ENCODE measurements at places on chromosomes 7 and 10.

- H3K27ac ChIP-seq: peak overlapping the region; percentile 67
- H3K27me3 ChIP-seq: peaks cover 14% of the 10 kb centered on the region
- H3K4me1 ChIP-seq: peaks cover 24% of the 10 kb centered on the region
- DNase-seq: peak; percentile 52
Measured at GRCh38 chr10:62805231-62806099, 945 bp downstream of the ADO start.

DNA sequence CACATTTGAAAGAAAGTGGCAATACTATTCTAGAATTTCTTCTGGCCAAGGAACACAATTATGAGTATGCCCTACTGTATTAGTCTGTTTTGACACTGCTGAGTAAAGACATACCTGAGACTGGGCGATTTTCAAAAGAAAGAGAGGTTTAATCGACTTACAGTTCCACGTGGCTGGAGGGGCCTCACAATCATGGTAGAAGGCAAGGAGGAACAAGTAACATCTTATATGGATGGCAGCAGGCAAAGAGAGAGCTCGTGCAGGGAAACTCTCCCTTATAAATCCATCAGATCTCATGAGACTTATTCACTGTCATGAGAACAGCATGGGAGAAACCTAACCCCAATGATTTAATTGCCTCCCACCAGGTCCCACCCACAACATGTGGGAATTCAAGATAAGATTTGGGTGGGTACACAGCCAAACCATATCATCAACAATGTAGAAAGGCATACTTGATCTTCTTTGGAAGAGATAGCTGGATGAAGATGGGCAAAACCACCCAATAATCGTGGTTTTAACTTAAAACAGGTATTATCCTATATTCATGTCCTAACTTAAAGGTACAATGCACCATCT, 113.9 kb downstream of the ETV1 start:
- H3K4me1 ChIP-seq: no peaks in the 10 kb centered on the region
- no peak overlapping the region for H3K27ac ChIP-seq
- no peak overlapping the region for H3K4me3 ChIP-seq
- no peak for DNase-seq
- no peaks in the 10 kb centered on the region for H3K36me3 ChIP-seq
- H3K27me3 ChIP-seq: peaks cover 2% of the 10 kb centered on the region

GRCh38 chr7:100567751-100568175, 5.9 kb downstream of the SAP25 start:
- H3K27ac ChIP-seq: no peak overlapping the region
- H3K4me1 ChIP-seq: peaks cover 15% of the 10 kb centered on the region
- no peak for DNase-seq
- H3K27me3 ChIP-seq: peaks cover 23% of the 10 kb centered on the region
- H3K4me3 ChIP-seq: no peak overlapping the region
- peaks cover 20% of the 10 kb centered on the region for H3K36me3 ChIP-seq

DNA sequence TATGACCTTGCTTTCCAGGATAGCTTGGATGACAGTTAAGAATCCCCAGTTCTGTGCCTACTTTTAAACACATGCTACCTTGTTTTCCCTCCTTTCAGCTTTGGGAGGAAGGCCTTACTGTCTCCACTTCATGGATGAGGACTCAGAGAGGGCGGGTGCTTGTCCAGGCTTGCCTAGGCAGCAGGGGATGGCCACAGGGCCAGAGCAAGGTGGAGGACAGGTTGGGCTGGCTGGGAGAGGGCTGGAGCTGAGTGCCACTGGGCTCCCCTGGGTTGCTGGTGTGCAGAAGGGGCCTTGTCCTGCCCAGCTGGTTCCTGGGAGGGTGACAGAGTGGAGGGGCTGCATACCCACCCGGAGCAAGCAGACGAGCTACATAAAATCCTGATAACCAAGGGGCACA, 117.8 kb downstream of the GRK5 start:
- peaks cover 49% of the 10 kb centered on the region for H3K4me1 ChIP-seq
- peaks cover 26% of the 10 kb centered on the region for H3K27me3 ChIP-seq
- H3K36me3 ChIP-seq: peaks cover 49% of the 10 kb centered on the region
- H3K4me3 ChIP-seq: no peak overlapping the region
- no peak overlapping the region for H3K27ac ChIP-seq

- no peak for DNase-seq
- no peak overlapping the region for H3K4me3 ChIP-seq
- H3K27ac ChIP-seq: no peak overlapping the region
- no peaks in the 10 kb centered on the region for H3K36me3 ChIP-seq
Measured at GRCh38 chr7:81414411-81414810, 355.4 kb downstream of the HGF start.

DNA sequence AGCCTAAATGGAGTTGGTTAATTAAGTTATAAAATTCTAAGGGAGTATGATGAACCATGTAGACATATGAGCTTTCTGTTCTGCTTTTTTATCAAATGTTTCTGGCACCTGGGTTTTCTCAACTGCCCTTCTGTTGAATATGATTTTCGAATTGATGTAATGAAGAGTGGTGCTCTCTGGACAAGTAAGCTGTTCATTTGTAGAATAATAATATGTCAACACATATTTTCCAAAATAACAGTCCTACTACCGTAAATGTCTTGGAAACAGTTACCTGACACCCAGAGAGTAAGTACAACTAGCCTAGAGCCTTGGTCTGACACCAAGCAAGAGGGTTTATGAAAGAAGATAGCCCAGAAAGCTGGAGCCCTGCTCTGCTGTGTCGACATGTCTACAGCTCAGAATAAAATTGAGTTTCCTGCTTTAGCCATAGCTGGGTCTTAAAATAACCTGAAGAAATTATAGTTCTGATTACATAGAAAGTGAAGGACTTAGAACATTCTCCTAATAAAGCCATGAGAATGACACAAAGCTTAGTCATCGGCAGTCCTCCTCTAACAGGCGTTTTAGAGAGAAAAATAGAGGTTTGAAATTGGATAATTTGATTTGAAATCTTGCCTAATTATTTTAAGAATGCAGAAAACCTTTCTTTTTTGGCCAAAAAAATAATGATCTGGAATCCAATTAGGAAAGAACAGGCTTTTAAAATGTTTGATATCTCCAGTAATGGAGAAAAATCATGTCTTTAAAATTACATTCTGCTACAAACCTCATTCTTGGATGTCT, 25.1 kb downstream of the HDAC9 start:
- peaks cover 1% of the 10 kb centered on the region for H3K27me3 ChIP-seq
- no peak overlapping the region for H3K27ac ChIP-seq
- no peaks in the 10 kb centered on the region for H3K36me3 ChIP-seq
- no peak overlapping the region for H3K4me3 ChIP-seq
- no peak for DNase-seq
- H3K4me1 ChIP-seq: no peaks in the 10 kb centered on the region

DNA sequence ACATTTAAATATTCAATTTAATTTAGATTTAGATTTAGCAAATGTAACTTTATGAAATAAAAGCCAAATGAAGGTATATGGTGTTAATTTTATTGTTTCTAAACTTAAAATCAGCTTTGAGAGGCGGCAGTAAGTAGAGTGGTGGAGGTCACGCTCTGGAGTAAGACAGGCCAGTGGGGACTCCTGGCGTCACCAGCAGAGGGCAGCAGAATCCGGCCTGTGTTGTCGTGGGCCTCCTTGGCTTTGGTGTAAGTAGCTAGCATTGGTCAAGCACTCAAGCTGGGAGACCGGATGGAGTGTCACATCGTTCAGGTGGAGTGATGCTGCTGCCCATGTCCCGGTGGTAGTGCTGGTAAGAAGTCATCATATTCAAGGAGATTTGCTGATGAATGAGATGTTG, 98.7 kb upstream of the DNAJB6 start:
- no peak overlapping the region for H3K4me3 ChIP-seq
- peaks cover 32% of the 10 kb centered on the region for H3K36me3 ChIP-seq
- H3K27ac ChIP-seq: no peak overlapping the region
- H3K4me1 ChIP-seq: no peaks in the 10 kb centered on the region
- peaks cover 3% of the 10 kb centered on the region for H3K27me3 ChIP-seq

- H3K4me1 ChIP-seq: peaks cover 17% of the 10 kb centered on the region
- no peaks in the 10 kb centered on the region for H3K27me3 ChIP-seq
- no peak for DNase-seq
- H3K36me3 ChIP-seq: peaks cover 39% of the 10 kb centered on the region
- no peak overlapping the region for H3K4me3 ChIP-seq
Measured at GRCh38 chr10:110300486-110300986, 4.2 kb downstream of the SMNDC1 start.

DNA sequence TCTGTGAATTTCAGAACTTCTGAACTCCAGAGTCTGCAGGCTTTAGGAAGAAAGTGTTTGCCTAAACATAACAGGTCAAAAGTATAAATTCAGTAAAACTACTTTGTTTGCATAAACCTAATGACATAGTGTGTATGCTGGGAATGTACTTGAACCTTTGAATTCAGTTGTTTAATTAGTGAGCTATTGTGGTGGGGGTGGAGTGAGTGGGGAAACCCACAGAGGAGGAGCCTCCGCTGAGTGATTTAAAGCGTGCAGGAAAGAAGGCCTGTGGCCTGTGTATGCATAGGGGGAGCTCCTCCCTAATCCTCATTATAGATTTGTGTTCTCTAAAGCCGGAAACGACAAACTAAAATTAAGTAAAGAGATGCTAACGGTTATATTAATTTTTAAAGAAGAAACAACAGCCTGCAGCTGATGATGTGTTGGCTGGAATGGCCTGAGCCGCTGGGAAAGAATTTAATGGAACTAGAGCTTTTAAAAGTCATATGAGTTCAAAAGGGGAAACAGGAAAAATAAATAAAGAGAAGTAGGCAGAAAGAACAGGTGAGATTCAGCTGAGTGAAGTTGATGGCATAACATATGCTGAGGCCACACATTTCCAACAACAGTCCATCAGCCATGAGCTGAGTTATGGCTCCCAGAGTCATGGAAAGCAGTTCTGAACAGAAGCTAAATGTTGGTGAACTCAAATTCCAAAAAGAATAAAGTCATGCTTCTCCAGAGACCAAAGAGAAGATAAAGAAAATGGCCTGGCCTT, 595.0 kb downstream of the GRM8 start:
- no peaks in the 10 kb centered on the region for H3K27me3 ChIP-seq
- no peak overlapping the region for H3K4me3 ChIP-seq
- H3K27ac ChIP-seq: no peak overlapping the region
- DNase-seq: no peak
- no peaks in the 10 kb centered on the region for H3K4me1 ChIP-seq

- H3K36me3 ChIP-seq: no peaks in the 10 kb centered on the region
- no peak for DNase-seq
- H3K27me3 ChIP-seq: no peaks in the 10 kb centered on the region
- no peak overlapping the region for H3K27ac ChIP-seq
Measured at GRCh38 chr10:105206616-105207015, 565.5 kb downstream of the SORCS3 start.

DNA sequence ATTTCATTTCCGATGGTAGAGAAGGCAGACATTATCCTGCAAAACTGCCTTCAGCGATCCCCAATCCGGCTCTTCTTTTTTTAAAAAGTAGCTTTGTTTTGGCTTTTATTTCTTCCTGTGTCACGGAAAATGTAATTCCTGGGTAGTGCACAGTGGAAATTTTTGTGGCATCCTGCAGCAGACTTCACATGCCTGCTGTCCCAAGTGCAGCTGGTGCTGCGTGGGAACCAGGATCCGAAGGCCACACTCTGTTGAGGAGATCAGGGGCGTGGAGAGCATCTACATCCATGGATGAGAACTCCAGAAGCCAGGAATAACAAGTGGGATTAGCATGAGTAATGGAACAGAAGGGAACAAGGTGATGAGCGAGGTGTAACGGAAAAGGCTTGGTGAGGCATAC, 4.6 kb downstream of the VWA2 start:
- no peak for DNase-seq
- no peak overlapping the region for H3K27ac ChIP-seq
- no peaks in the 10 kb centered on the region for H3K36me3 ChIP-seq
- peaks cover 31% of the 10 kb centered on the region for H3K4me1 ChIP-seq
- H3K27me3 ChIP-seq: peaks cover 3% of the 10 kb centered on the region

All from endothelial cell (in vitro differentiated cells).